ENCODE measurements at places on chromosomes 3 and 15.

DNA sequence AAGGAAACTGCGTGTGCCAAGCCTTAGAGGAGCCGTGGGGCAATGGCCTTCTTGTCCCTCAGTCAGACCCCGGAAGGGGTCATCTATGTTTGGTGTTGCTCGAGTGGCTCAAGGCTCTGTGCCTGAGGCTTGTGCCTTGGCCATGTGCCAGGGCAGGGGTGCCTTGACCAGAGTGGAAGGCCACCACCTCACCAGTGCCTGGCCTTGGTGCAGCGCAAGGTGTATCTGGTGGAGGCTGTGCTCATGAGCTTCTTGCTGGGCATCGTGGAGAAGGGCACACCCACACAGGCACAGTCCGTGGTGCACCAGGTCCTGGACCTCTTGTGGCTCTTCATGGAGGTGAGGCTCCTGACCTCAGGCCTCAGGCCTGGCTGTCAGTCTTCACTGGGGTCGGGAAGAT is 10.7 kb downstream of the RNF123 start:
- no peak for DNase-seq

DNA sequence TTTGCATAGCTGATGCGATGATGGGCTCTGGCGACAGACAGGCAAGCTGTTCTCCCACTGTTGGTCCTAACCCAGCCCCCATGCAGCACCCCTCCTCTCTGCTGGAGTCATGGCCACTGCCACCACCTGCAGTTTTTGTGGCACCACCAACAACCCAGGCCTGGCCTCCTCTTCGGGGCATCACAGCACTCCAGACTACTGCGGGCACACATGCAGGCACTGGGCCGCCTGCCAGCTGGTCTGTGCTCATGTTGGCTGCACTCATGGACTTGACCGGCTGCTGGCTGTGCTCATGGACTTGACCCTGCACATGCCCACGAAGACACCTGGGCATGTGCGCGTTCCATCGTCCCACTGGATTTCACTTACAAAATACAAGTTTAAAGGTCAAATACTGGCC is 130.9 kb upstream of the TMEM108 start:
- DNase-seq: no peak

- DNase-seq: no peak
Observed at GRCh38 chr3:115699706-115700105, 76.4 kb downstream of the GAP43 start.

- no peak for DNase-seq
Observed at GRCh38 chr3:121750087-121750415, 510 bp upstream of the GOLGB1 start.

GRCh38 chr15:81747482-81747881 is 298.3 kb downstream of the MEX3B start:
- no peak for DNase-seq

Data from stimulated activated CD8-positive, alpha-beta memory T cell treated with anti-CD3 and anti-CD28 coated beads, Interleukin-7, amount 100 ng/mL, for 1 hour (primary cell).